Activated T-helper 1 cell treated with anti-CD3 and anti-CD28 coated beads, Interleukin-2, amount 50 U/mL, for 16 hours (primary cell): ENCODE measurements at places on chromosomes 12 and 14.

- DNase-seq = no peak
Measured at GRCh38 chr14:104512771-104513640, 66.6 kb upstream of the C14orf180 start.

GRCh38 chr12:26808766-26809476, 24.1 kb downstream of the ITPR2 start:
- DNase-seq = no peak

GRCh38 chr14:51202914-51203665, 37.0 kb upstream of the TMX1 start:
- no peak for DNase-seq

DNA sequence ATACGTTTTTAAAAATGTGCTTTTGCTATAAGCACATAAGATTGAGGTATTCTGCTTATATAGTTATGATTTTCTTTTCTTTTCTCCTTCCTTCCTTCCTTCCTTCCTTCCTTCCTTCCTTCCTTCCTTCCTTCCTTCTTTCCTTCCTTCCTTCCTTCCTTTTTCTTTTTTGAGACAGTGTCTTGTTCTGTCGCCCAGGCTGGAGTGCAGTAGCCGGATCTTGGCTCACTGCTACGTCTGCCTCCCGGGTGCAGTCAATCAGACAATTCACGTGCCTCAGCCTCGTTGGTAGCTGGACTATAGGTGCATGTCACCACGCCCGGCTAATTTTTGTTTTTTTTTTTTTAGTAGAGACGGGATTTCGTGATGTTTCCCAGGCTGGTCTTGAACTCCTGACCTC, 5.8 kb downstream of the CFAP54 start:
- no peak for DNase-seq

DNA sequence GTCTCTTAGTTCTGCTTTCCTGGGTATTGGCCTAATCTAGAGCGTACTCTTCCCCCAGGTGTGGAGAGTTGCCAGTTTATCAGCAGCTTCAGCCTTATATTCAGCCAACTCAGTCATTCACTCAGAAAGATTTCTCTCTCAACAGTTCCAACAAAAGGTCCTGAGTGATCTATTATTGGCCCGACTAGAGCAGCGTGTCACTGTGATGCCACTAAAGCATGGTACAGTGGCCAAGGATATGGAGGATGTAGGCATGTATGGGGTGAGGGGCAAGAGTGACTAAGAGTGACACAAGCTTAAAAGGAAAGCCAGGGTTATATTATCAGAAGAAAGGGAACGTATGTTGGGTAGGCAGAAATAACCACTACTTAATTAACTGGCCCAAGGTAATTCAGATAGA, 4.8 kb downstream of the NOPCHAP1 start:
- no peak for DNase-seq

- DNase-seq = peak; percentile 14
Measured at GRCh38 chr14:98210045-98210672, 1061.8 kb downstream of the BCL11B start.

GRCh38 chr14:101028971-101029667, 125.6 kb upstream of the RTL1 start:
- DNase-seq = no peak

- DNase-seq = no peak
Measured at GRCh38 chr14:71711619-71712018, 220.6 kb upstream of the RGS6 start.

DNA sequence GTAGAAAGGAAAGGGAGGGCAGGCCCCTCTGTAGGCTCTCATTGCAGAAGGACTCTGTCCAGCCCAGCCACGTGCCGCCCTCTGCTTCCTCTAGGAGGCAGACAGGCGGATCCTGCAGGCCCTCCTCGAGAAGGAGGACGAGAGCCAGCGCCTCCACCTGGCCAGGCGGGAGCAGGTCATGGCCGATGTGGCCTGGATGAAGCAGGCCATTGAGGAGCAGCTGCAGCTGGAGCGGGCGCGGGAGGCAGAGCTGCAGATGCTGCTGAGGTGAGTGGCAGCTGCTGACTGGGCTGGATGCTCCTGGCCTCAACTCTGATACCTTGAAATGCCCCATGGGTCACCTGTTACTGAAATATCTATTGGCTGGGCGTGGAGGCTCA, 10.9 kb downstream of the TCHP start:
- no peak for DNase-seq

- DNase-seq = no peak
Measured at GRCh38 chr12:57726151-57726883, 12.2 kb downstream of the AGAP2 start.

DNA sequence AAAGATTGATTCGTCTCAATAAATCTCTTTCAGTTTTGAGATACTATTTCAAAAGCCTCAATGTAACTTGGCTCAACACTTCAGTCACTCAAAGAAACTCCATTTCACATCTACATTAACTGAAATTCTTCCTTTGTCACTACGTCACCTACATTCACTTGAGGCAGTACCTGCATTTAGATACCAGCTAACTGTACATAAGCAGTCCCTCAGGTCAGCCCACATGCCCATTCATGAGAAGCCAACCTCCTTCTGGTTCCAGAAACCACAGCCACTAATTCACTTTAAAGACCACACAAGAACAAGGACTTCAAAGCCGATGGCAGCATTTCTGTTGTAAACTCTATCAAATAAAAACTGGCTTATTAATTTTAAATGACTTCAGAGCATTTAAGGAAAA, 43.0 kb downstream of the SETD3 start:
- no peak for DNase-seq

DNA sequence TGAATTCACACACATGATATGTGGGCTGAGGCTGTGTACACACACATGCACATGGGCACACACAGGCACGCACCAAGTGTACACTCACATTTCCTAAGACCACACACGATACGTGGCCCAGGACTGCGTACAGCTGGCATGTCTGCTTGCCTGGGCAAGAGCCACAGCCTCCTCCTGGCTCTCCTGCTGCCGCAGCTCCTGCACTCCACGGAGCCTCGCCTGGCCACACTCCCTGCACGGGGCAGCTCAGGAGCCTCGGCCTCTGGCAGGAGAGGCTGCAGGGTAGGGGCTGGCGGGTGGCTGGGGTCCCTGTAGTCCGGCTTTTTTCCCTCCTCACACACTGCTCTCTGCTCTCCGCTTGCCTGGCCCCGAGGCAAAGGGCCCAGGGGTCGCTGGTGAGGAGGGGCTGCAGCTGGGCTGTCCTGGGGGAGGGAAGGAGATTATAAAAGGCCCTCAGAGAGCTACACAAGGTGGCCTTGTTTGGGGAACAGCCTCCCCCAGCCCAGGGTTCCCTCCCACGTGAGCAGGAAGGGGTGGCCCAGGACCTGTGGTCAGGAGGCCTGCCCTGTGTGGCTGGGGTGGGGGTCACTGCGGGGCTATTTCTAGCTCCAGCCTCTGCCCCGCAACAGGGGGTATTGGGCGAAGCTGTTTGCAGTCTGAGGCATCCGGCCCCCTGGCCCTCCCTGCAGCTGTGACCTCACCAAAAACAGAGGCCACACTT, 89.0 kb upstream of the SFSWAP start:
- no peak for DNase-seq

DNA sequence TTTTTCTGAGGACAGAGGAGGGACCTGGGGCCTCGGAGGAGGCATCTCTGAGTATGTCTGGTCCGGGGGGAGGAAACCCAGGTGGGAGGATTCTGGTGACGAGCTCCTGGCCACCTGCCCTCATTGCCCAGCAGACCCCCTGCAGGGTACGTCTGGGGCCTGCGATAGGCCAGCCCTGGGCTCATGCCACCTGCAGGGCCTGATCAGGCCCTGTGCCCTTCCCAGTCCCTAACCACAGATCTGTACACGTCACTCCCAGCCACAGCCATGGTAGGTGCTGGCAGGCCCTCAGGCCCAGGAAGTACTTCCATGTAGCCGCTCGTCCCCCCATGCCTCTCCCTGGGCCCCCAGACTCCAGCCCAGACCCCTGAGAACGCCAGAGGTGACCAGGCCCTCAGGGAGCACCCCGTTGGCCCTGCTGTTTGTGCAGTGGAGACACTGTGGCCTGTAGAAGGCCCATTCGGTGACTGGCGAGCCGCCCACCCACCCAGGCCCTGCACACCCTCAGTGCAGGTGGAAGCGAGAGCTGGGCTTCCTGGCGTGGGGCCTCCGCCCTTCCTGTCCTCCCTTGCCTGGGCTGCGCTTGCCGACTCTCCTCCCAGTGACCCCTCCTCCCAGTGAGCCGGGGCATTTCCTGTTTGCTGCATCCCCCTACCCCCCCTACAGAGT, 5.7 kb downstream of the INF2 start:
- DNase-seq = no peak

- DNase-seq = no peak
Measured at GRCh38 chr12:14408208-14408607, 42.7 kb downstream of the ATF7IP start.

DNA sequence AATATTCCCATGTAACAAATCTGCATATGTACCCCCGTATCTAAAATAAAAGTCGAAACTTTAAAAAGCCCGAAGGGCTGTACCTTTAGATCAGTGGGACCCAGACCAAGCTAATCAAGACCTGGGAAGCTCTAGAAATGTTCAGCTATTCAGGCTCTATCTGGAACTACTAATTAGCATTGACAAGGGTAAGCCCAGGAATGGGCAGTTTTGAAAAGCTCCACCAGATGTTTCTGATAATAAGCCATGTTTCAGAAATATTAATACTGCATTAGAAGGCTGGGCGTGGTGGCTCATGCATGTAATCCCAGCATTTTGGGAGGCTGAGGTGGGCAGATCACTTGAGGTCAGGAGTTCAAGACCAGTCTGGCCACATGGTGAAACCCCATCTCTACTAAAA, 20.4 kb upstream of the TMEM260 start:
- no peak for DNase-seq

DNA sequence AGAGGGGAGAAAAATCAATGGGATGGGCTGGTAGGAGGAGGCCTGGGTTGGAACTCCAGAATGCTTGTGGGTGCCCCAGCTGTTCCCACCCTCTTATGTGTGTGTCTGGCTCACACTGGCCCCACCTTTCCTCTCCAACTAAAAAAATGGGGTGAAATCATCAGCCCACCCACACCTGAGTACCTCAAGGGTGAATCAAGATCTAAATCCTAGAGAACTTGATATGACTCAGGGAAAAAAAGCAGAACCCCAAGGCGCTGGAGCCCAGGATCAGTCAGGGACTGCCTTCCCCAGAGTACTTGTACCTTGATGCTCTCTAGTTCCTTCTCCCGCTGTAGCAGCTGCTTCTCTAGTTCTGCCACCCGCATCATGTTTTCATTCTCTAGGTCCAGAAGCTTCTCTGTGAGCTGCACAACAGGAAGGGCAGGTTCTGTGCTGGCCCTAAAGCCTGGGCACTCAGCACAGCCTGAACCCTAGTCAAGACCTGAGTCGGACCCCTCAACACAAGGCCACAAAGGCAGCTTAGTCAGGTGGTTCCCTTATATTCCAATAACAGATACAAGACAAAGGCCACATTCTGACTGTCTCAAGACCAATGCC, 29.7 kb downstream of the PRPF40B start:
- DNase-seq = no peak

DNA sequence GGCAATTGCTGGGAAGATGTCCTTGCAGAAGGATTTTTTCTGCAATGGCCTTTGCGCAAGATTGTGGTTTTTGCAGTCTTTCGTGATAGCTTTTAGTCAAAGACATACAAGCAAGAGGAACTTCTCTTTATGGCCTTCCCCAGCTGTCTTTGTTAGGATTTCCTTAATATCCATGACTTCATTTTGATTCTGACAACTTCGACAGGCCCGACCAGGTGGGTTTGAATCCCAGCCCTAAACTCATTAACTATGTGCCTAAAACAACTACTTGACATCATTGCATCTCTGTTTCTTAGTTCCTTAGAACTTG, 13.3 kb upstream of the VRK1 start:
- DNase-seq = no peak

GRCh38 chr12:110373425-110373824, 30.1 kb downstream of the ANAPC7 start:
- no peak for DNase-seq

DNA sequence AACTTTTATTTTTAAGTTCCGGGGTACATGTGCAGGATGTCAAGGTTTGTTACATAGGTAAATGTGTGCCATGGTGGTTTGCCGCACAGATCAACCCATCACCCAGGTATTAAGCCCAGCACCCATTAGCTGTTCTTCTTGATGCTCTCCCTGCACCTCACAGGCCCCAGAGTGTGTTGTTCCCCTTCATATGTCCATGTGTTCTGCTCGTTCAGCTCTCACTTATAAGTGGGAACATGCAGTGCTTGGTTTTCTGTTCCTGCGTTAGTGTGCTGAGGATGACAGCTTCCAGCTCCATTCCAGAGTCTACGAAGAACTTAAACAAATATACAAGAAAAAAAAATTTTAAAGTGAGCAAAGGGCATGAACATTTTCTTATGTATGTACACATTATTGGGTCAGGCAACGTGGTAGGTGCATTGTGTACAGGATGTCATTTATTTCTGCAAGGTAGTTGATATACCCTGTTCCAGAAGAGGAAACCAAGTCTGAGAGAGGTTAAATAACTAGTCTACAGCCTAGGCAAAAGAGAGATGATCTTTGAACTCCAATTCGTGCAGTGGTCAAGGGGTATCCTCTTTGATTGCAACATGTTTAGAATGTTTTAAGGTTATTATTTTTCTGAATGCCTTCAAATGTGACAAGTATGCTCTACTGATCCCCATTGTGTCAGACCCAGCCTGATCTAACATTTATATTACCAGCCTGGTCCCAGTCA, 8.7 kb upstream of the PPM1A start:
- DNase-seq = no peak

DNA sequence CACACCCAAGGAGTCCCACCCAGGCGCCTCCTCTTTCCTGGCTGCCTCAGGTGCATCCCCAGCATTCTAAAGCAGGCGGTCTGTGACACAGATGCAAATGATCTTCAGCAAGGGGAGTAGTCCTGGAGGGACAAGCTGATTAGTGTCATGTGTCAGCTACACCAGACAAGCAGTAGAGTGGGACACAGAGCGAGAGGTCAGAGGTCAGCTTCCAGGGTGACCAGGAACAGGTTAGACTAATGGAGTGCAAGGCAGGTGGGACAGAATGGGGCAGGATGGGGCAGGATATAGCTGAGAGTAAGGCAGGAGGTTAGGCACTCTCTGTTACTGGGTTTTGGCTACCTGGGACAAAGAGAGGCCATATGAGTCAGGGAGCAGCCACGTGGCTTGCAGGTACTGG, 534.0 kb downstream of the FUT8 start:
- no peak for DNase-seq

- DNase-seq = no peak
Measured at GRCh38 chr14:104224506-104225277, 86.3 kb downstream of the KIF26A start.

- no peak for DNase-seq
Measured at GRCh38 chr12:43255522-43256111, 296.4 kb downstream of the ADAMTS20 start.

DNA sequence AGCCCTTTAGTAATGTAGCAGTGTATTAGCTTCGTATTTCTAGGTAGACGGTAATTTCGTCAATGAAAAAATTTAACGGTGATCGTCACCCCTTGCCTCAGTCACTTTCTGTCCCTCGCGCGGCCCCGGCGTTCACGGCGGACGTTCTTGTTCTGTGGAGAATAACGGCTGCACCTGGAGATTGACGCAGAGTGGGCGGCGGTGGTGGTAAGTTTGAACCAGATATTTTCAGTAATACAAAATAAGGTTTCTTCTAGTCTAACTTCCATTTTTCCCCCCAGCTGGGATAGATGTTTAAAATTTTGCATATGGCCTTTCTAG, 341 bp downstream of the ZNF10 start:
- DNase-seq = no peak

- DNase-seq = no peak
Measured at GRCh38 chr12:26227361-26227745, 32.0 kb downstream of the SSPN start.
